Activated T-helper 1 cell treated with anti-CD3 and anti-CD28 coated beads, Interleukin-12 subunit alpha, Interleukin-12 subunit beta, Interleukin-2, Interleukin-4 antibody, amounts not matched to agents 30 ng/mL and 10 ng/mL and 1 ng/mL, durations not matched to agents 14 hours and 24 hours and 36 hours (primary cell): ENCODE measurements at places on chromosomes 3 and 15.

DNA sequence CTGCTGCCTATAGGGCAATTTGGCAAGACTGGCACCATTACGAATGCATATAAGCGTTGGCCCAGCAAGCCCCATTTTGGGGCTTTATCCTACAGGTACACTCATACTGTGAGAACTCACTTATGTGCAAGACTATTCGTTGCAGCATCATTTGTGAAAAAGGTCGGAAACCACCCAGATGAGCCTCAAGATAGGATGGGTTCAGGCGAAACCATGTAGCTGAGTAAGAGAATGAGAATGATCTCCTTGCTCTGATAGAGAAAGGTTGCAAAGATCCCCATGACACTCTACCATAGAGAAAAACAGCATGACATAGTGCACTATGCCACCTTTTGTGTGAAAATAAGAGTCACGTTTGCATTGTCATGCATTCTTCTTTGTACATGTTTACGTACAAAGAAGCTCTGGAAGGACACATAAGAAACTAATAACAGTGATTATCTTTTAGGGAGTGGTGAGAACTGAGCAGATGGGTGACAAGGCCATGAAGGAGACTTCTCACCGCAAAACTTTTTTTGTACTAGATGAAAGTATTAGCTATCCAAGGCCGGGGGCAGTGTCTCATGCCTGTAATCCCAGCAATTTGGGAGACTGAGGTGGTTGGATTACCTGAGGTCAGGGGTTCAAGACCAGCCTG, 50.0 kb downstream of the RHCG start:
- H3K27ac ChIP-seq, result no peak overlapping the region
- no peak overlapping the region for H3K4me3 ChIP-seq
- H3K36me3 ChIP-seq, result no peaks in the 10 kb centered on the region
- H3K27me3 ChIP-seq, result peaks cover 12% of the 10 kb centered on the region

DNA sequence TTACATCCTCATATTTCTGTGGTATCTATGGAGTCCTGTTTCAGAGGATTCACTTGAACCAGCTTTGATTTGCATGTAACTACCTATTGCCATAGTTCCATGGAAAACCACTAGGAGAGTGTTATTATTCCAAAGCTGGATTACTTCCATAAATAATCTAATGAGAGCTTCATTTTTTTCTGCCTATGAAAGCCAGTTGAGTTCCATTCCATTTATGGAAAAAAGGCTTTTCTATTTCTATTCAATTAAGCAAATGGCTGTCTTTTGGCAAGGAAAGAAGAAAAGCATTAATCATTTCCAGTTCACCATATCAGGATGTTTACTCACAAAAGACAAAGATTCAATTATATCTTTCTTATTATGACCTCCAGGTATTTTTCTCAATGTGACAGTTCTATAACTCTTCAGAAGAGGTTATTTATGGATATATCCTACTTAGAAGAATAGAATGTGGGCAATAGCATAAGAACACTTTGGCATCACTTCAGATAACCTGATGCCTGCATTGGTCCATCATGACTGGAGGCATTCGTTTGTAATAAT, 259.9 kb upstream of the ZPLD1 start:
- H3K27ac ChIP-seq, result no peak overlapping the region
- H3K27me3 ChIP-seq, result peaks cover 6% of the 10 kb centered on the region
- peaks cover 6% of the 10 kb centered on the region for H3K4me1 ChIP-seq
- no peak for DNase-seq
- no peak overlapping the region for H3K4me3 ChIP-seq
- peaks cover 5% of the 10 kb centered on the region for H3K36me3 ChIP-seq

DNA sequence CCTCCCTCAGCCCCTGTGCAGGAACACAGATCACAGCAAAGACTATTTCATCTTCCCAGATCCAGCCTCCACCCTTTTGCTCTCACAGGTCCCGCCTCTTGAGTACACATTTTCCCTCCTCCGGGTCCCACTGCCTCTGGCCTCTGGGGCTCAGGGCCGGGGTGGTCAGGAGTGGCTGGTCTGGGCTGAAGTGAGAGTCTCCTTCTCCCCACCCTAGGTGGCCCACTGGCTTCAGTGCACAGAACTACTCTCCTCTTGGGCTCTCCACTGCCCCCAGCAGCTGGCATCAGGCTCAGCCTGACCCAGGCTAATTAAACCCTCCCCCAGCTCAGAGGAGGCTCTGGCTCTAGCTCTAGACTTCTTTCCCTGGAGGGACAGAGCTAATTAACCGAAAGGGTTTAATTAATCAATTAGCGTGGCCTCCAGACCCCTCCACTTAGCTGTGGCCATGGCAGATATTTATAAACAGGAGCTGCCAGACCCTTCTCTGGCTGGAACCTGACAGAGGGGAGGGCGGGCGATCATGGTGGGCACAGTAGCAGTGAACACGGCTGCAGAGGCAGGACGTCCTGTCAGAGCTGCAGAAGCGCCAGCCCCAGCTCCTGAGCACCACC, 15.1 kb downstream of the DUSP7 start:
- H3K27ac ChIP-seq, result no peak overlapping the region
- peaks cover 3% of the 10 kb centered on the region for H3K27me3 ChIP-seq
- H3K36me3 ChIP-seq, result no peaks in the 10 kb centered on the region
- DNase-seq, result no peak
- H3K4me1 ChIP-seq, result no peaks in the 10 kb centered on the region
- H3K4me3 ChIP-seq, result no peak overlapping the region

DNA sequence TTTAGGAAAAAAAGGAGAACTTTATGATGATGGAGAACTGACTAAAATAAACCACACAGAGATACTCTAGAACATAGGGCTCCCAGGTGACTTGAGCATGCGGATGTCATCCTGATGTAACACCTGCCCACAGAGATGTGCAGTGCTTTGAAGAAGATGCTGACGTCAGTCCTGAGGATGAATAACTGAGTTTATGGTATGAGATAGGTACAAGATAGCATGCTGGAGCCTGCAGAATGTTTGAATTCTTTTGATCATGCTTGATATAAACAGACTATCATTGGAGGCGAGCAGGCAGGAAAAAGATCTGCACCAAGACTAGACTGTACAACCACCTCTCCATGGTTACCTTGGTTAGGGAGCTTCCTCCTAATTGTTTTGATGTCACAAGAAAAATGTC, 12.4 kb downstream of the CCR4 start:
- peaks cover 32% of the 10 kb centered on the region for H3K36me3 ChIP-seq
- H3K4me1 ChIP-seq, result peaks cover 45% of the 10 kb centered on the region
- peak overlapping the region; percentile 19 for H3K27ac ChIP-seq
- no peak for DNase-seq

- no peak overlapping the region for H3K4me3 ChIP-seq
- H3K27ac ChIP-seq, result no peak overlapping the region
- H3K4me1 ChIP-seq, result peaks cover 34% of the 10 kb centered on the region
- peaks cover 2% of the 10 kb centered on the region for H3K27me3 ChIP-seq
- no peak for DNase-seq
Measured at GRCh38 chr15:77064063-77064462, 6.8 kb downstream of the TSPAN3 start.

GRCh38 chr3:69999140-70000027, at the start of gene SAMMSON:
SAMMSON (plus strand) TSS chr3:69999733.
- no peaks in the 10 kb centered on the region for H3K27me3 ChIP-seq
- H3K4me3 ChIP-seq, result no peak within 1 kb of the TSS
- no peak within 1 kb of the TSS for H3K27ac ChIP-seq
- H3K4me1 ChIP-seq, result no peaks in the 10 kb centered on the region
- no peaks in the 10 kb centered on the region for H3K36me3 ChIP-seq

DNA sequence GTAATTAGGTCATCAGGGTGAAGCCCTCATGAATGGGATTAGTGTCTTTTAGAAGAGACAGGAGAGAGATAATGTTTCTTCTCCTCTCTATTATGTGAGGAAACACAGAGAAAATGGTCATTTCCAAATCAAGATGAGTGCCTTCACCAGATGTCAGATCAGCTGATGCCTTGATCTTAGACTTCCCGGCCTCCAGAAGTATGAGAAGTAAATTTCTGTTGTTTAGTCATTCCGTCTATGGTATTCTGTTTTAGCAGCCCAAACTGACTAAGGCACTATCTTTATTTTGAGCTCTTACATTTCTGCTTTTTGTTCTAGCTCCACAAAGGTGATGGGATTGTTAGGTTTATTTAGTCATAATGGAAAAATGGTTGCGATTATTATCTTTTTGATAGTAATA, 273.2 kb upstream of the GADL1 start:
- H3K4me1 ChIP-seq, result peaks cover 29% of the 10 kb centered on the region
- H3K36me3 ChIP-seq, result peaks cover 3% of the 10 kb centered on the region
- H3K27ac ChIP-seq, result no peak overlapping the region
- H3K27me3 ChIP-seq, result no peaks in the 10 kb centered on the region

DNA sequence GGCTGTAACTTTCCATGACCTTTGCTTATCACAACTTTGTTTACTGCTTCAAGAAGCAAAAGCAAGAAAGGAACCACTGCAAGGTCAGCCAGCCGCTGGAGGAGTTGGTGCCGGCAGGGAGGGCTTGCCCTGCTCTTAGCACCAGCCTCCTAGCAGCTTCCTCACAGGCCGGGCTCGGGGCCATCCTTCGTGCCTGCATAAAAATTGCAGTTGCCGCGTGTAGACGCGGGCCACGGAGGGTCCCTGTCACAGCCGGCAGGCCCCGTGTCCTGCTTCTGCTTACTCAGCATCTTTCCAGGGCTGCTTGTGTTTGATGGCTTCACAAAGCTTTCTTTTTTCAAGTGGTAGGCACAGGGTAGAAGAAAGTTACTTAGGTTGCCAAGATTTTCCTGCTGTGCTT, 84.4 kb downstream of the PGPEP1L start:
- H3K4me1 ChIP-seq, result peaks cover 23% of the 10 kb centered on the region
- H3K36me3 ChIP-seq, result peaks cover 27% of the 10 kb centered on the region
- no peak overlapping the region for H3K4me3 ChIP-seq
- DNase-seq, result no peak
- H3K27me3 ChIP-seq, result no peaks in the 10 kb centered on the region

DNA sequence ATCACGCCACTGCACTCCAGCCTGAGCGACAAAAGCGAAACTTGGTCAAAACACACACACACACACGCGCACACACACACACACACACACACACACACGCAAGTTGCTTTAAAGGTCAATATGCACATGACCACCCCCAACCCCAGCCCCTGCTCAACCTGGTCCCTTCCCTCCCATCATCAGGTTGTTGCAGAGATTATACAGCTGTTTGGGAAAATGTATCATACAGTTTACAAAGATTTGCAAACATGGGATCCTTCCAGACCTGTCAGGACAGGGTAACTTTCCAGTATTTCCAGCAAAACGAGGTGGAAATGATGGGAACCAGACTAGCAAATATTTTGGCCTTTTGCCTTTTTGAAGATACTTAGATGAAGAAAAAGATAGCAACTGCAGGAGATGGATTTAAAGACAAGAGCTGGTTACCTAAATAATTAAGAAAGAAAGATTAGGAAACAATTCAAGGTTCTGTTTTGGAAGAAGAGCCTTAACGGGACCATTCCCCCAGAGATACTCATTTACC, 80.2 kb downstream of the TNIK start:
- no peak for DNase-seq
- H3K27me3 ChIP-seq, result no peaks in the 10 kb centered on the region
- H3K27ac ChIP-seq, result no peak overlapping the region
- H3K4me1 ChIP-seq, result peaks cover 33% of the 10 kb centered on the region

DNA sequence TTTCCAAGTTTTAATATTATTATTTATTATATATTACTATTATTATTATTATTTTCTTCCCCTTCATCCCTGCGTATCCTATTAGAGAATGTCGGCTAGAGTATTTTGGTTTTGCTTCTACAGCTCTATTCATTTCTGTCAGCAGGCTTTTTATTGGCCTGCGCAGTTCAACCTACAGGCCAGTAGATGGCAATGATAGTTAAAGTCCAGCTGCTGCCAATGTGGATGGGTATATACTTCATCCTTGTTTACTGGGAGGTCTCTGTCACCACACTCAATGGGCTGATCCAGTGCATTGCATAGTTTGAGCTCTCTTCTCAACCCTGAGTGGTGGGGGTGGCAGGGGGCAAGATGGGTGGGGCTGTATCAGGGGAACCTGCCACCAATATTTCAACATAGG, 799.8 kb downstream of the NSUN3 start:
- no peak overlapping the region for H3K4me3 ChIP-seq
- H3K4me1 ChIP-seq, result no peaks in the 10 kb centered on the region
- H3K27me3 ChIP-seq, result no peaks in the 10 kb centered on the region
- H3K36me3 ChIP-seq, result no peaks in the 10 kb centered on the region
- no peak overlapping the region for H3K27ac ChIP-seq

GRCh38 chr3:149042789-149043386, 43.4 kb downstream of the HLTF start:
- no peaks in the 10 kb centered on the region for H3K27me3 ChIP-seq
- H3K4me3 ChIP-seq, result peak overlapping the region; percentile 1
- peak overlapping the region; percentile 7 for H3K27ac ChIP-seq
- no peak for DNase-seq
- peaks cover 30% of the 10 kb centered on the region for H3K36me3 ChIP-seq
- peaks cover 28% of the 10 kb centered on the region for H3K4me1 ChIP-seq

DNA sequence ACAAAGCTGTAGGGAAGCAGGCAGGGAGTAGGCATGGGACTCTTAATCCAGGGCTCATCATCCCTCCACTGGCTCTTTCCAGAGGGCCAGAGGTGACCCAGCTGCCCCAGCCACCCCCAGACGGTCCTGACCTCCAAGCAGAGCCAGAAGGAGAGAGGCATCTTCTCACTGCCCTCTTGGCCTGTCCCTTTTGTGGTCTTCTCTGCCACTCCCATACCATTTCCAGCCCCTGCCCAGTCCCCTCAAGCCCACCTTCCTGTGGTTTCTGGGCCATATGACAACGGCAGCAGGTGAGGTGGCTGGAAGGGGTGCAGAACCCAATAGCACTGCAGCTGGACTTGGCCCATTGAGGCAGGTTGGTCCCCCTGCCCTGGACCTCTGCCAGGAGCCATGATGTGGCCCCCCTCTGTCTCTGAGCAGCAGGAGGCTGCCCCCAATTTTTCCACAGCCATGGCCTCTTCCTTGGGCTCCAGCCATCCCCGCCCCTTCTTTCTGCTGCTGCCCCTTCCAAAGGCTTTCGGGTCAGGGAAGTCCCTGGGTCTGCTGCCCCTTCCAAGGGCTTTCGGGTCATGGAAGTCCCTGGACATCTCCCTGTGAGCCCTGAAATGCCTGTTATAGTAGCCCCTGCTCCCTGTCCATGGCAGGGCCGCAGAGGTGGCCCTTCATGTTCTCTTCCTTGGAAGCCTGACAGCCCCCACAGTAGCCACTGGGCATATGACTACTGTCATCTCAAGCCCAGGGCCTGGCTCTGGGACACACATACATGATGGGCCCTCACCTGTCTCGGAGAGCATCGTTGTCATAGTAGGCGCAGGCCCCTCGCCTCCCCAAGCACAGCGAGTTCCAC, 39.5 kb upstream of the RAB6B start:
- no peaks in the 10 kb centered on the region for H3K36me3 ChIP-seq
- H3K4me1 ChIP-seq, result no peaks in the 10 kb centered on the region
- H3K27ac ChIP-seq, result no peak overlapping the region
- no peaks in the 10 kb centered on the region for H3K27me3 ChIP-seq
- H3K4me3 ChIP-seq, result no peak overlapping the region

DNA sequence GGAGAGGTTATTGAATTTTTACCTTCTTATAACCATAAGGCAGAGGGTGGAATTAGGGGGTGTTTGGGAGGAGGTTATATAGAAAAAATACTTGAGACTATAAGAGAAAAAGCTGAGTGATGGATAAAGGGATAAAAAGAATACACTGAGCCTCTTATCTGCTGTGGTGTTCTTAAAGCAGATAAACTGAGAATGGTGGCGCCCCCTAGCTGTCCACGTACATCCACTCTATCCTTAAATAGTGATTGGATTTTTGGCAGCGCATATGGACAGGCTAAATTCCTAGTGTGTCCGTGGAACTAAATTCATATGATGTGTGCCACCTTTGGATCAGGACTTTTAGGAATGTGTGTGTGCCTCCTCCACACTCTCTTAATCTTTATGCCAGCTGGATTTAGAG, 121.1 kb downstream of the OXSM start:
- H3K27ac ChIP-seq, result no peak overlapping the region
- no peaks in the 10 kb centered on the region for H3K27me3 ChIP-seq
- no peak overlapping the region for H3K4me3 ChIP-seq
- H3K4me1 ChIP-seq, result peaks cover 5% of the 10 kb centered on the region
- no peaks in the 10 kb centered on the region for H3K36me3 ChIP-seq
- no peak for DNase-seq

GRCh38 chr15:78420220-78420619, 17.8 kb upstream of the IREB2 start:
- no peak for DNase-seq
- no peak overlapping the region for H3K4me3 ChIP-seq
- H3K27ac ChIP-seq, result no peak overlapping the region
